Caki2 (cell line): ENCODE measurements at places on chromosomes 7 and 10. TPM values are rescaled to one million over a fixed set of nuclear protein-coding genes. Genes with fewer than 3 reads are reported as not detected.

GRCh38 chr10:81847675-81848074 lies 27.3 kb upstream of the NRG3 start:
- no peak for DNase-seq

DNA sequence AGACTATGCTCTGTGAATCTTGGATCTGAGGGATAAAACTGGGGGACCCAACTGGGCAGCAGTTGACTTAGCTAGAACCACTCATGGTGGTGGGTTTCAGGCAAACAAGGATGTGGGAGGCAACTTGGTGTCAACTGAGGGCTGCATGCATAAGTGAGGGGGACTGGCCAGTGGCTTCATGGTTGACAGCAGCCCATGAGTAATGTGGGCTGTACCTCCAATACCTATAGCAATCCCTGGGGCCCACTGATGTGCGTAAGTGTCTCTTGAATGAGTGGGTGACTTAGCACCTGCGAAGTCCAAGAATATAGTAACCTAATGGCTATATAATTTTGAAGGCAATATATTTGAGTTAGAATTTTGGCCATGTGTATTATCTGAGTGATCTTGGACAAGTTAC lies 13.7 kb upstream of the MAP3K8 start:
- DNase-seq = no peak

DNA sequence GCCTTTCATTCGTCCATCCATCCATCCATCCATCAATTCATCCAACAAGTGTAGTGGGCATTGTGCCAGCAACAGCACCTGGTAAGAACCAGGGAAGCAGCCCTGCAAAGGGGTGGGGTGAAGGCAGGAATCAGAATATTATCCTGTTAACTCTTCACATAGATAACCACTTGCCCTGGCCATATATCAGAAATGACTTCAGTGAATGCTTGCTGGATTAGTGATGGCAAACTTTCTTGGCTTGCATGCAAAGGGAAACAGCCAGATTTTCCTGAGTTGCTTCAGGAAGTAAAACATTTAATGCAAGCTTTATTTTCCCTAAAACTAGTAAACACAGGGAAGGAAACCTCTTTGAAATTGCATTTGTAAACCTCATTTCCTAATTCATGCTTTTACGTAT lies 743 bp downstream of the OR2A5 start:
- no peak for DNase-seq

Gene NUTM2E
- not detected in 2 replicates for total RNA-seq

Gene TACR2
- total RNA-seq = not detected in 2 replicates

- no peak for DNase-seq
These were observed 66.8 kb upstream of the EXOC4 start for GRCh38 chr7:133186060-133186459.

GRCh38 chr7:34155220-34155908 lies 250.0 kb downstream of the BMPER start:
- no peak for DNase-seq
